Epithelial cell of esophagus (primary cell): ENCODE measurements at places on chromosomes 12 and 14.

DNA sequence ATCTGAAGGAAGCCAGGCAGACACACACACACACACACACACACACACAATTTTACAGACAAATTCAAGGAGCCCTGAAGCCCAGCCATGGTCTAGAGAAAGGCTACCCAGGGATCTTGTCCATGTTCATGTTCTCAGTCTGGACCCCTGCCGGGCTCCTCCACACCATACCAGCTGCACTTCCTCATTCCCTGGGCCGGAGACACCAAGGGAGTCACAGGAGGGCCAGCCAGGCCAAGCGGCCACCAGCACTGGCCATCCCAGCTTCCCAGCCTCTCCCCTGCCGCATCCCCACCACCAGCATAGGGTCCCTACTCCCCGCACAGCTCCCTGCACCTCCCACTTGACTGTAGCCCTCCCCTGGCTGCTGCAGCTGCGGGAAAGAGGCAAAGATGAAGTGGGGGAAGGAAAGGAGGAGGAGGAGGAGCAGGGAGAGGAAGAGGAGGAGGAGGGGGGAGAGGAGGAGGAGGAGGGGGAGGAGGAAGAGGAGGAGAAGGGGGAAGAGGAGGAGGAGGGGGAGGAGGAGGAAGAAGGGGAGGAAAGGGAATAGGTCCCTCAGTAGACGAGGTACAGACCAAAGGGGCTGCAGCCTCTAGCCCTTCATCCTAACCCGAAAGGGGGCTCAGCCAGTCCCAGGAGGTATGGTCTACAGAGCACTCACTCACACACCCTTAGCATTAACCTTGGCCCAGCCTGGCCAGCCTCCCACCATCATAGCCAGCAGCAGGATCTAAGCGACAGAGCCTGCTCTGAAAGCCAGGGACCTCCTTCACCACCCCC lies 293.2 kb downstream of the DPF3 start:
- no peak for DNase-seq

- DNase-seq, result peak; percentile 43
These were observed 44.3 kb downstream of the SPRING1 start for GRCh38 chr12:116693286-116694227.

DNA sequence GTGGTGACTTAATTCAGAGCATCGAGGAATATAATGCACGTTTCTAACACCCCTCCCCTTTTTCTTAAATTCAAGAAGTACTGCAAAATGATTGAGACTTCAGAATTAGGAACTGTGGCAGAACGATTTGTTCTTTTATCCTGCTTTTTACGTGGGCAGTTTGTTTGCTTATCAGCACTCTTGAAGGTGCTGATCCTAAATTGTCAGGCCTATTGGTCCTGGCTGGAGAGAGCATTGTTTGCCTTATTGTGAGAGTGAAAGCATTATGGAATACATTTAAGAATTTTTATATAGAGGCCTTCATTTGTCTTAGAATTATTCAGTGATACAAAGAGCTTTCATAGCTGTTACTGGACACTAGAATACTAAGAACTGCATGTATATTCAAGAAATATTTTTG lies 59.1 kb downstream of the TMTC2 start:
- DNase-seq, result no peak

GRCh38 chr14:72894623-72895378 lies 900 bp upstream of the DPF3 start:
- peak; percentile 54 for DNase-seq

- peak; percentile 8 for DNase-seq
These were observed 307.5 kb downstream of the EMP1 start for GRCh38 chr12:13504074-13504473.

DNA sequence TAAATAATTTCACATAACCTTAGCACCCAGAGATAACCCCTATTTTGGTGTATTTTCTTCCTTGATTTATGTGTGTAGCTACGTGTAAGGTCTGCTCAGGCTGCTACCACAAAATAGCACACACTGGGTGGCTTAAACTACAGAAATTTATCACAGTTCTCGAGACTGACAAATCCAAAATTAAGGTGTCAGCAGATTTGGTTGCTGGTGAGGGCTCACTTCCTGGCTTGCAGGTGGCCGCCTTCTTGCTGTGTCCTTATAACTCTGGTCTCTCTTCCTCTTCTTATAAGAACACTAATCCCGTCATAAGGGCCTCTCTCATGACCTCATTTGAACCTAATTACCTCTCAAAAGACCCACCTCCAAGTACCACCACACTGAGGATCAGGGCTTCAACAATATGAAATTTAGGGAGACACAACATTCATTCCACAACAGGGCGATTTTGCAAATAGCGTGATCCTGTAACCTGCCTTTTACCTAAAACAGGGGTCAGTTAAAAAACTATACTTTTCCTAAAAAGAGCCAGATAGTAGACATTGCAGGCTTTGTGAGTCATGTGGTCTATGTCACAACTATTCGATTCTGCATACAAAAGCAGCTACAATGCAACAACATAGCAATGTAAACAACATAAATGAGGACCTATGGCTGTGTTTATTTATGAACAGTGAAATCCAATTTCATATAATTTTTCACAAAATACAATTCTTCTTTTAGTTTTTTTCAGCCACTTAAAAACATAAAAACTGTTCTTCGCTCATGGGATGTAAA lies 371.7 kb downstream of the DPF3 start:
- no peak for DNase-seq
